Hippocampal formation (tissue), 2 donors: ENCODE measurements at places on chromosomes 7 and 10.

DNA sequence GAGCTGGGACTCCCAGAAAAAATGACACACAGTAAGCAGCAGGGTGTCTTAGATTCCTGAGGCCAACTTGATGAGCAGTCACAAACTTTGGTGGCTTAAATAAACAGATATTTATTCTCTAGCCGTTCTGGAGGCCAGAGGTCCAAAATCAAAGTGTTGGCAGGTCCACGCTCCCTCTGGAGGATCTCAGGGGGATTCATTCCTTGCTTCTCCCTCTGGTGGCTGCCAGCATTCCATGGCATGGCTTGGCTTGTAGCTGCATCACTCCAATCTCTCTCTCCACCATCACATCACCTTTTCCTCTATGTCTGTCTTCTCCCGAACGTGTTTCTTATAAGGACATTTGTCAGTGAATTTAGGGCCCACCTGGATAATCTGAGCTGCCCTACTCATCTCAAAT, 98.4 kb downstream of the OSBPL3 start:
- DNase-seq: no peak

GRCh38 chr10:3803295-3803926, 18.4 kb upstream of the KLF6 start:
- DNase-seq: no peak

GRCh38 chr10:74071157-74071556, 73.2 kb downstream of the VCL start:
- DNase-seq: no peak

GRCh38 chr10:68536973-68537372, 9.7 kb upstream of the SLC25A16 start:
- DNase-seq: no peak

GRCh38 chr10:88707429-88708155, 1.5 kb downstream of the LIPK start:
- no peak for DNase-seq

GRCh38 chr10:103759100-103759781, 96.1 kb downstream of the SH3PXD2A start:
- peak; percentile 71 for DNase-seq

- DNase-seq: no peak
These were observed 67.7 kb downstream of the ST8SIA6 start for GRCh38 chr10:17386616-17387075.

DNA sequence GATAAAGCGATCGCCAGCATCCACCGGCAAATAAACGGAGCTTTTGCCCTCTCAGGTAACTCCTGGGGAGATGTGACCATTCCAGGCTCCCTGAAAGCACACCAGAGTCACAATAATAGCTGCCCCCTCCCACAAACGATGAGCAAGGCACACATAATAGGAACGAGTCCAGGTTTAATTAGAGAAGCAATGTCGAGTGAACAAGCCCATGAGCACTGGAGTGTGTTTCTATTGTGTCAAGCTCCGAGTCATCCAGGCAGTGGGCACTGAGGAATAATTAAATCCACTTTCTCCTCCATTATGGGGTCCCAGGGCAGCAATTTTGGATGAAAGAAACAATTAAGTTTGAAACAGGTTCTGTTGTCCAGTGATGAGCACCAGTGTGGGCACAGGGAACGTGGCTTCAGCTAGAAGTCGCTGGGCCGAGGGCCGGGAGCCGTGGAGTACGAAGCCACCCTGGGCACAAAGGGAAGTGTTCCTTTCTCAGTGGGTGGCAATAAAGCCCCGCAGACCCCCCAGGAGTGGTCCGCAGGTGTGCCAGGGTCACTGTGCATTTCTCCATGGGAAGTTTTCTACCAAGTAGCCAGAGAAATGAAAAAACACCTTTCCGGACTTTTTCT, 12.0 kb downstream of the PNLIPRP2 start:
- DNase-seq: no peak

- no peak for DNase-seq
These were observed 1.2 kb downstream of the PLOD3 start for GRCh38 chr7:101216001-101216859.

GRCh38 chr7:122059542-122059941, 84.5 kb downstream of the AASS start:
- no peak for DNase-seq

GRCh38 chr10:16381083-16381482, 55.7 kb upstream of the PTER start:
- DNase-seq: no peak
